Hematopoietic multipotent progenitor cell treated with erythropoietin and hydrocortisone succinate and interleukin-3 and kit ligand, for 15 days (in vitro differentiated cells): ENCODE measurements at places on chromosomes 11 and 22.

DNA sequence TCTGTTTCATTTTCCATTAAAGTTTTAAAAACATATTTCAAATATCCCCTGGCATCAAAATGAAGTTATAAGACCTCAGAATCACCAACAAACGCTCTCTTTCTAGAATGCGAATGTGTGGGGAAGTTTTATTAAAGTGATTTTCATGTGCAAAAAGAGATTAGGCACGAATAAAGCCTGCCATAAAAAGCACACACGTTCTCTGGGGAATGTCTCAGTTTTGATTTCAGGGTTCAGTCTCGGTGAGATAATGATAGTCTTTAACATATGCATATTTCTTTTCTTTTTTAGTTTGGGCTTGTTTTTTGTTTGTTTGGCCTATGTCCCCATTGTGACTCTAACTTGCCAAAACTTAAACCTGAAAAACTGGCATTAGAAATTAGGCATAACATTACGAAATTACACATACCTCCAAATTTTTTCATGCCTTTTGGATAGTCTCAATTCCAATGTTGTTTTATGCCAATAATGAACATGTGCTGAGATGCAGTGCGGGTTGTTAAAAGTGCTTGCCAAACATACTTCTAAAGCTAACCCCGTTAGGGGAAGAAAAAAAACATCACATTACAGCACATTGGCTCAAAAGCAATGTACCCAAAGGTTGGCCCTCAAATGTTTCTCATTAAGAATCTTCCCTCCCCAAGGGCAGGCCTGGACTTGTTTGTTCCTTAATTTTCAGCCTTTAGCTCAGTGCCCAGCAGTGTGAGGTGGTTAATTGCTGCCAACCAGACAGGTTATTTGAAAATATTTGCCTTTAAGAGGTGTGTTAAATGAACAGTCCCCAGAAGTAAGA is 33.2 kb upstream of the FBLN1 start:
- no peak for DNase-seq

DNA sequence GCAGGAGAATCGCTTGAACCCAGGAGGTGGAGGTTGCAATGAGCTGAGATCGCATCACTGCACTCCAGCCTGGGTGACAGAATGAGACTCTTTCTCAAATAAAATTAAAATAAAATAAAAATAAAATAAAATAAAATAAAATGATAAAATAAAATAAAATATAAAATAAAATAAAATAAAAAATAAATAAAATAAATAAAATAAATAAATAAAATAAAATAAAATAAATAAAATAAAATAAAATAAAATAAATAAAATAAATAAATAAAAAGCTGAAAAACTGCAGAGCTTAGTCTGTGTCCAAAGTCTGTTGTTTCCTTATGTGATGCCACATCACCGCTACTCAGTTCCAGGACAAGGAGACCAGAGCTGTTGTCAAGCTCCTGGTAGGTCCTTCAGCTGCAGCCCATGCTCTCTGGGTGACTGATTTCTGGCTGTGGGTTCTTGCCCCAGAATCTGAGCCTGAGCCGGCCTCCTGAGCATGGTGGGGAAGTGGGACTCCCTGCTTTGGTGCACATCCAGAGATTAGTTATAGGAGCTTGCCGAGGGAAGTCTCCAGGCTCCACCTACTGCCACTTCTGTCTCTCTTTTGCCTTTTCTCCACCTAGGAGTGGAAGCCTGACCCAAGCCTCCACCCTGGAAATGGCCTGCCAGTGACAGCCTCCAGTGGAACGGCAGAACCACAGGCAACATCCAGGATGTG is 31.3 kb upstream of the ADA2 start:
- no peak for DNase-seq

DNA sequence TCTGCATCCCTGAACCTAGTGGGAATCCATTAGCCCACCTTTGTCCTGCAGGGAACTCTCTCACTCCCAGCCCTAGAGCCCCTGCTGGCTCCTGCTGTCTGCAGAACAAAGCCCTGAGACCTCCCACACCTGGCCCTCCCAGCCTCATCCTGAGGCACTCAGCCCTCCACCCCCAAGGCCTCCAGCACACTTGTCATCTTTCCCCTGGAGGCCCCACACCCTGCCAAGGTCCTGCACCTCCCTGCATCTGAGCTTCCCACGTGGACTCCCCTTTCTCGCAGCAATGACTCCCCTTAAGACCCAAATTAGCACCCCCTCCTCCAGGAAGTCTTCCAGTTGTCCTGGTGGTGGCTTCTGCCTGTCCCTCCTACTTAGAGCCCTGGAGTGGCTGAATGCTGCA is 42.3 kb upstream of the LINC01488 start:
- DNase-seq: no peak

DNA sequence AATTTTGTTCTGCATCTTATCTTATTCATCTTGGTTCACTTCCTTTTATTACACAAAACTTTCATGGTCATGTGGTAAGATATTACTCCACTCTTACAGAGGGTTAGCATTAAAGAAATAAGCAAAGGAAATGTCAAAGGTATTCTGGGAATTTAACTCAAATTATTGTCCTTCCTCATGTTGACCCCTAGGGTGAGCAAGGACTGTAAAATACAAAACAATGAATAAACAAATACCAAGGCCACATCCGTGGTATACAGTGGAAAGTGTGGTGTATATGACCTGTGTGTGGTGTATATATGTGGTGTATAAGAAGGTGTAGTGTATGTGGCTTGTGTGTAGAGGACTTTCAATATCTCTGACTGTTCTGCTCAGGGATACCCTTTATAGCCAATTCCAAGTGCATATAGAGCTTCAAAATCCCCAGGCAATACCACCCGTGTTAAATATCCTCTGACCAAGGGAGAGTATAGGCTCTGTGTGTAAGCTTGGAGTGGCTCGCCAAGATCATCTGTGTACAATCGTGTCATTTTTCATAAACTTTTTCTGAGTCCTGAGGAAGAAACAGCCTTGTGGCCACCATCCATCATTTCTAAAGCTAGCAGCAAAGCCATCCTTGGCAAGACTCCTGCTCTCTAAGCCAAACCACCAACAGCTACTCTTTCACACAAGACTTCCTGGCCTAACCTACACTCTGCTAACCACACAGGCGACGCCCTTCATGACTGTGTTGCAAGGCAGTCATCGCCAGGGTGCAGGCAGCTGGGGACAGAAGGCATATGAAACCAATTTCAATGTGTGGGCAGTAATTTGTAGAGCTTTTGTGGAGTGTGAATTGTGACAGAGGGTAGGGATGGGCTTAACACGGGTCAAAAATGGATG is 548.0 kb downstream of the ETS1 start:
- no peak for DNase-seq

DNA sequence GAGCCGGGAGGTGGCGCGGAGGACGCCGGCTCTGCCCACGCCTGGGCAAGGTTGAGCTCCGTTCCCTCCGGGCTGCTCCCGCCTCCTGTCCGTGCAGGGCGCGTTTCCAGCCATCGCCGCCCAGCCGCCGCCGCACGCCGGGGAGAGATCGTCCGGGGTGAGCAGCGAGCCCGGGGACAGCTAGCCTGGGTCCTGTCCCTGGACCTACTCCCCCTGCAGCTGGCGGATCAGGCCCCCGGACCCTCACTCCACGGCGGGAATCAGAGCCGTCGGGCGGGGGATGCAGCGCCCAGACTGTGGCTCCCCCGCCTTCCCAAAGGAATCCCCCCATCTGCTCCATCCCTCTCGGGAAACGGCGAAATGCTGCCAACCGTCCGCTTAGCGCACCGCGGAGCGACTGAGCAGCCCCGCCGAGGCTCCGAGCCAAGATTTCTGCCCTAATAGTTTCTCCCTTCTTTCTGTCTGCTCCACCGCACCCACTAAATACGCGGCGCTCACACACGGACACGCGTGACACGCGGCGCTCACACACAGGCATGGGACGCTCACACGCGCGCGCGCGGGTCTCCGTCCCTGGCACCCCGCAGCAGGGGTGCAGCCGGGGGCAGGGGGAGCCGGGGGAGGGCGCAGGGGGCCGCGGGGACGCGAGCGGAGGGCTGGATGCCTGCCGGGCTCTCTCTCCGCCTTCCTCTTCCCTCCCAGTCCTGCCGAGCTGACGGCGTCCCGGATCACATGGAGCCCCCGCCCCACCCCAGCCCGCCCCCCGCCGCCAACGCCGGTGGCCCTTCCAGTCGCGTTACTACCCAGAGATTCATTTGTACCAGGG is at the start of gene KCNJ5:
Gene KCNJ5 (plus strand): TSS at position 814 of the 826 bp plus-strand sequence. CDS start 19,918 bp downstream, outside the sequence.
- DNase-seq: no peak
